SK-MEL-5 (cell line): ENCODE measurements at places on chromosomes 11 and 22. TPM values are rescaled to one million over a fixed set of nuclear protein-coding genes. Genes with fewer than 3 reads are reported as not detected.

Gene OR10D3
- not detected in 2 replicates for total RNA-seq

Gene MS4A12
- not detected in 2 replicates for total RNA-seq

- DNase-seq, result no peak
Observed at GRCh38 chr22:28268171-28268570, 349.1 kb upstream of the PITPNB start.

- no peak for DNase-seq
Observed at GRCh38 chr22:35092406-35092805, 26.4 kb downstream of the ISX start.

Gene KRTAP5-9
- total RNA-seq, result not detected in 2 replicates

Gene STK33
- not detected in 2 replicates for total RNA-seq

Gene RASSF7
- total RNA-seq, result 7.8 and 8.0 TPM in 2 replicates

DNA sequence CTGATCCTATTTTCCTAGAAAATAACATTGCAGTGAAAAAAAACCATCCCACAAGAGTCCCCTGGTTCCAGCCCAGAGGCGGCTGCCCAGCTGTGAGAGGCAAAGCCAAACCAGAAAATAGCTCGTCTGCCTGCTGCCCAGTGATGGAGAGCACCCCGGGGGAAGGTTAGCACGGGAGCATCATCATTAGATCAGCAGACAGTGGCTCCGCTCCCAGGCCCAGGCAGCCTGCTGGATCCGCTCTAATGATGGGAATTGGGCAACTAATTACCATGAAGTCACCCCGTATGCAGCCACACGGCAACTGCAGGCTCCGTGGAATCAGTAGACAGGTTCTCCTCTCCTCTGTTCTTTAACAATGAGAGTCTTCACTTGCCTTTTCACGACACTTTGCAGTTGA is 17.1 kb upstream of the B3GAT1 start:
- no peak for DNase-seq

- DNase-seq, result no peak
Observed at GRCh38 chr11:122521626-122522025, 133.9 kb upstream of the UBASH3B start.

Gene IFITM10
- total RNA-seq, result 0.11 TPM in 1 of 2 replicates, not detected in the other

Gene MMP13
- not detected in 2 replicates for total RNA-seq

Gene MPPED1
- 0.03 and 0.08 TPM in 2 replicates for total RNA-seq

- no peak for DNase-seq
Observed at GRCh38 chr11:108985945-108986279, 321.0 kb downstream of the DDX10 start.

Gene TMEM135
- total RNA-seq, result 28.2 and 32.3 TPM in 2 replicates

DNA sequence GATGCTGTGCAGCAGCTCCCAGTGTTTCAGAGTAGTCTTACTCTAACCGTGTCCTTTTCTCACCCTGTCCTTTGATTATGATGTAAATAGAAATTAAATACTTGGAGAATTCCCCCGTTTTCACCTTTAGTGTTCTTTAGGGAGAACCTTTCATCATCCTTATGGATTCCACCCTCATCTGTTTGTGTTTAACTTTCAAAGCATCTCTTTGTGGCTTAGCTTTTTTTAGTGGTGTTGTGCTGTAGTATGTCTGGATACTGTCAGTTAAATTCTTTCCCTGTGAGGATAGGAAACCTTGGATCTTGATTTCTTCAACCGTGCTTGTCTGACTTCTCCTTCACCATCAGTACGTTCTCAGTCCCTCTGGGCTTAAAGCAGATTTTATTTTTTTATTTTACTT is 48.5 kb downstream of the PPP6R3 start:
- no peak for DNase-seq

- no peak for DNase-seq
Observed at GRCh38 chr22:21876486-21877176, 9.2 kb upstream of the MAPK1 start.

DNA sequence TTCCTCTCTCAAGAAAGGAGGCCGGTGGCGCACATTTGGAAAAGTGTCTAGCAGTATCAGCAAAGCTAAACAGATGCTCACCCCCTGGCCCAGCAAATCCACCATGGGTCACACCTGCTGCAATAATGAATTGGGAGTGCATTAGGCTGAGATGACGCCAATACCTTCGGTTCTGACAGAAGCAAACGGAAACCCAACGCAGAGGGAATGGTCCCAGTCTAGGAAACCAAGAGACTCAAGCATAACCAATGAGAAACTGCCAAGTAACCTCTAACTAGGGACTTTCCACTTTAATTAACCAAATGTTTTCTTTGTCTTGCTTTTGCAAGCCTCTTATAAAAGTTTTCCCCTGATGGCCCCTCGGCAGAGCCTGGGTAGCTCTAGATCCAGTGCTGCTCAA is 64.2 kb upstream of the SLC22A12 start:
- DNase-seq, result no peak

GRCh38 chr11:39374963-39375698 is 2084.3 kb downstream of the LRRC4C start:
- DNase-seq, result peak; percentile 58

GRCh38 chr11:47573321-47573720 is 5.4 kb downstream of the KBTBD4 start:
- no peak for DNase-seq

Gene OR51B4
- total RNA-seq, result 9.0 and 10.7 TPM in 2 replicates

GRCh38 chr11:124467381-124467927 is 22.0 kb upstream of the OR8B8 start:
- no peak for DNase-seq

- DNase-seq, result no peak
Observed at GRCh38 chr11:33162831-33163230, 1.6 kb upstream of the CSTF3 start.

- DNase-seq, result no peak
Observed at GRCh38 chr11:93082900-93083299, 113.4 kb downstream of the MTNR1B start.

GRCh38 chr11:60672255-60672654 is 27.2 kb upstream of the MS4A8 start:
- no peak for DNase-seq

Gene CRYBA4
- total RNA-seq, result 0.21 and 0.29 TPM in 2 replicates

DNA sequence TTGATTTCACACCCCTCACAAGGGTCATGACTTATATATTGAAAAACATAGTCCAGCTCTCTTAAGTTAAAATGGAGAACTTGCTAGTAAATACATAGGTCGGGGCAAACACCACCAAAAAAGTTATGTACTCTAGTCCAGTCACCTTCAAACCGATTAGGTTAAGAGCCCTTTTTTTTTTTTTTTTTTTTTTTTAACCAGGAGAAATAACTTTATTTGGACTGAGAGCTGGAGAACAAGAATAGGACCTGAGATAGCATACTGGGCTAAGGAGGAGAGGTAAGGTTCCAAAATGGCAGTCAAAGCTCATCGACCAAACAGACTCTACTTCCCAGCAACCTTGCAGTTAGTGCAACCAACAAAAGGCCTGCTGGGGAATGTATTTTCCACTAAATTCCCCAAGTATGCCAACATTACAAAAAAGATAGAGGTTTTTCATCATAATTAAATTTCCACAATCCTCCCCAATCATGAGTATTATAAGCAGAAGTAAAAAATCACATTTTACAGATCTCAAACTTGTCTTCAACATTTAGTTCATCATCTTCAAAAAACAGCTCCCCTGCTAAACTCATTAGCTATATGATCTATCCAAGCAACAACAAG is 3.8 kb downstream of the TMEM41B start:
- DNase-seq, result no peak

Gene SLC5A1
- total RNA-seq, result 0.19 and 0.24 TPM in 2 replicates
